Right lung (tissue), 10 donors: ENCODE measurements at places on chromosomes 16 and 17. TPM values are rescaled to one million over a fixed set of nuclear protein-coding genes. Genes with fewer than 3 reads are reported as not detected.

- DNase-seq = no peak
Measured at GRCh38 chr17:75531721-75532072, 6.2 kb downstream of the LLGL2 start.

Gene CLEC10A
- 4.8 TPM for polyA plus RNA-seq

DNA sequence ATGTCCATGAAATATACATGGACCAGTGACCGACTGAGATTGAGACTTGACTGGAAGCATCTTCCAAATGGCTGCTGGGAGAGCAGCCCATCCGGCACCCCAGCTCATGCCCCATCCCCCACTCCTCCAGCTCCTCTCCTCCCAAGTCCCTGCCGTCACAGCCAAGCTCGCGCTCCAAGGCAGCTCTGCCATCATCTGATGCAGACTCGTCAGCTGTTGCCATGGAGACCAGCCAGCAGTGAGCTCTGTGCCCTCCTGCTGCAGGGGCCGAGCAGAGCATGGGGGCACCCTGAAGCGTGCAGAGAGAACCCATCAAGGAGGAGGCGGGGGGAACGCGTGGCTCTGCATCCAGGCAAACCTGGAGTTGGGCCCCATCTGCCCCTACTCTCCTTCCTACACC lies 74.5 kb upstream of the TNRC6C start:
- peak; percentile 43 for DNase-seq

GRCh38 chr17:77363821-77364361 lies 223.1 kb downstream of the SEC14L1 start:
- no peak for DNase-seq

Gene CCL4L2
- 2.8 TPM for polyA plus RNA-seq

DNA sequence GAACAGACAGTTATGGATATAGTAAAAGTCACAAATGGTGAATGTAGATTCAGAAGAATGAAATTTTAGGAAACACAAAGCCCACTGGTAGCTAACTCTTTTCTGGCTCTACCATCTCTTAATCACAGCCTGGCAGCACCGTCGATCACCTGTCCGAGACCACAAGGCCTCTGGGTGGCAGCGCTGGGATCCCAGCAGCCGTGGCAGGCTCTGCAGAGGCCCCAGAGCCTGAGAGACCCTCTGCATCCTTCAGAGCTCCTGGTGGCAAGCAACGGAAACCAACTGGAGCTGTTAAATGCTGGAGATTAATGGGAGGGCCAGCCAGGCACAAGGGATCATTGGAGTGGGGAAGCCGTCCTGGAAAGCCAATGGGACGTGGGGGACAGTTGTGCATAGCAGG lies 26.3 kb downstream of the LAT start:
- no peak for DNase-seq

- DNase-seq = no peak
Measured at GRCh38 chr17:71910002-71910401, 210.8 kb upstream of the SOX9 start.

DNA sequence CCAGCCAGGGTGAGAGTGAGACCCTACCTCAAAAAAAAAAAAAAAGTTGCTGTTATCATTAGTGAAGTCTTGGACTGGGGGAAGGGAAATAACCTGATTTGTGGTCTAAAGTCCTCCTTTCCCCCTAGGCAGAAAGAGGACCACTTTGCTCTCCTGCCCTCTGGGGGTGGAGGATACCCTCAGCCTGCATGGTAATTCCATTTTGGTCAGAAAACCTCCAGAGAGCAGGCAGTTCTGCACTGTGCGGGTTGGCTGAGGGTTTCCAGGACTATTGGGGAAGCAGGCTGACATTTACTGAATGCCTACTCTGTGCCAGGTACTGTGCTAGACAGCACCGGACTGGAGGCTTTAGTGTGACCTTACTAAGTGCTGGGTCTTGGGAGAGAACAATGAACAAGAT lies 2.6 kb downstream of the ADAP2 start:
- DNase-seq = no peak

GRCh38 chr17:2852221-2852620 lies 56.0 kb downstream of the RAP1GAP2 start:
- no peak for DNase-seq

DNA sequence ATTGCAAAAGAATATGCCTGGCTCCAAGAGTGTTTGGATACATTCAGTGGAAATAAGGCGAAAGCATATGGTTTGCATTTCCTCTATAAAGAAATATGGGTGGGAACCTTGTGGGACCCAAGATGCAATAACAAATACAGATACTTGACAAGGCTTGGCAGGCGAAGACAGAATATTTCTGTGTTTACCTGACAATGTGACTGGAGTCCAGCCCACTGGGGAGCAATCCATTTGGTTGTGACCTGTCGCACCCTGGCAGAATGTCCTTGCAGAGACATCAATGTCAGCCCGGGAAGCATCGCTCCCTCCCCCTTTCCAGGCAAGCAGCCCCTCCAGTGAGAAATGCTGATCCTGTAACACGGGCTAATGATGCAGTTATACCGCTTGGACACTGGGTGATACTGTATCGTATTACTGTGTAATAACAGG lies 296.6 kb downstream of the MAF start:
- DNase-seq = peak; percentile 19

Gene TERB1
- polyA plus RNA-seq = 0.23 TPM

GRCh38 chr16:86300746-86301481 lies 209.4 kb upstream of the FOXF1 start:
- no peak for DNase-seq

DNA sequence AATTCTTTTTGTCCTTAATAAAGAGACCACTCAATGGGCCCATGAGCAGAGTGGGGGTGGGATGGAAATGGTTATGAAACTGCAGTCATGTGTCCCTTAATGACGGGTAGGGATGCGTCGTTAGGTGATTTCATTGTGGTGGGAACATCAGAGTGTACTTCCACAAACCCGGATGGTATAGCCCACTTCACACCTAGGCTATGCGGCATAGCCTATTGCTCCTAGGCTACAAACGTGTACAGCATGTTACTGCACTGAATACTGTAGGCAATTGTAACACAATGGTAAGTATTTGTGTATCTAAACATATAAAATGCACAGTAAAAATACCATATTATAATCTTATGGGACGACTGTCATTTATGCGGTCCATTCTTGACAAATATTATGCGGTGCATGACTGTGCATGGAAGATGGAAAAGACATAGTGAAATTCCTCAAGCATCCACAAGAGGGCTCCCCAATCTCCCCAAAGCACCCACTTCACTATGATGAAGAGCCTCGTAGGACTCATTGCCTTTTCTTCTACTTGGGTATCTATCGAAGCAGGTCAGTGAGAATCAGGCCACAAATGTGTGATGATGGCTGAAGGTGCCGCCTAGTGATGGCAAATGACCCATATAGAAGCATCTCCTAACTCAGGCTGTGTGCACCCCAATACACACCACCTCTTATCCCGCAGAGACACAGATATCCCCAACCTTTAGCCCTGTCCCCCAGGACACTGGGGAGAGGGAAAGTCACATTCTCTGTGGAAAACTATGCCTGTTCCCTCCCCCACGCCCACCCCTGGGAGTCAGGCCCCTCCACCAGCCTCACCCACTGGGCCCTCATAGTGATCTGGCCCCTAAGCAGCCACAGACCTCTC lies 43.5 kb downstream of the TBX21 start:
- no peak for DNase-seq

DNA sequence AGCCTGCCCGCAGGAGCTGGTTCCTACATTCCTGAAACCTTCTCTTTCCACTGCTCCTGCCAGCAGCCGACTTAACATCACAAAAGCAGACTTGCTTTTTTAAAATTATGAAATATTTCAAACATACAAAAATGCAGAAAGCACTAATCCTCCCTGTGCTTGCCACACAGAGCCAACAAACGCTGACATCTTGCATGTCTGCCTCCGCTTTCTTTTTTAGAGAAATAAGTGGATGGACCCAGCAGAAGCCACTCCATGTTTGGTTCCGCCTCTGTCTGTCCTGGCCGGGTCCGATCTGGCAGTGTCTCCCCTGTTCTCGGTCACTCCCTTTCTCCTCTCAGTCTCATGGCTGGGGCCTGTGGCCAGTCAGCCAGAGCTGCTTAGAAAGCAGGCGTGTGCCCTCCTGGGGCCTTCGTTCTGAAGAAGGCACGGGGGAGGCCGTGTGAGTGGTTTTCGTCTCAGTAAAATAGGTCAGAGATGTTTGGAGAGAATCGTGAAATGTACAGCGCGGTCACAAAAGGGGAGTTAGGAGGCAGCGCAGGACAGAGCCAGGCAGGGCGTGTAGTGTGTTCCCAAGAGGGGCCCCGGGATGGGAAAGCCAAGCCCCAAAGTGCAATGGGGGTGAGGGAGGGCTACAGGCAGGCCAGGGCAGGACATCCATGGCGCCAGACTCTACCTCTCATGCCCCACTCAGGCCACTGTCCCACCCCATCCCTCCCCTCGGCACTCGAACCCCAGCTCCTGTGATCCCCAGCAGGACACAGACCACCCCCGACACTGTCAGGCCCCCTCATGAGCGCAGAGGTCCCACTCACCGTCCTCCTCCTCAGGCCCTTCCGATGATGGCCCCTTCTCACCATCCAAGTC lies 23.2 kb downstream of the MXRA7 start:
- DNase-seq = no peak

- no peak for DNase-seq
Measured at GRCh38 chr17:76077584-76078110, 1.3 kb upstream of the ZACN start.

DNA sequence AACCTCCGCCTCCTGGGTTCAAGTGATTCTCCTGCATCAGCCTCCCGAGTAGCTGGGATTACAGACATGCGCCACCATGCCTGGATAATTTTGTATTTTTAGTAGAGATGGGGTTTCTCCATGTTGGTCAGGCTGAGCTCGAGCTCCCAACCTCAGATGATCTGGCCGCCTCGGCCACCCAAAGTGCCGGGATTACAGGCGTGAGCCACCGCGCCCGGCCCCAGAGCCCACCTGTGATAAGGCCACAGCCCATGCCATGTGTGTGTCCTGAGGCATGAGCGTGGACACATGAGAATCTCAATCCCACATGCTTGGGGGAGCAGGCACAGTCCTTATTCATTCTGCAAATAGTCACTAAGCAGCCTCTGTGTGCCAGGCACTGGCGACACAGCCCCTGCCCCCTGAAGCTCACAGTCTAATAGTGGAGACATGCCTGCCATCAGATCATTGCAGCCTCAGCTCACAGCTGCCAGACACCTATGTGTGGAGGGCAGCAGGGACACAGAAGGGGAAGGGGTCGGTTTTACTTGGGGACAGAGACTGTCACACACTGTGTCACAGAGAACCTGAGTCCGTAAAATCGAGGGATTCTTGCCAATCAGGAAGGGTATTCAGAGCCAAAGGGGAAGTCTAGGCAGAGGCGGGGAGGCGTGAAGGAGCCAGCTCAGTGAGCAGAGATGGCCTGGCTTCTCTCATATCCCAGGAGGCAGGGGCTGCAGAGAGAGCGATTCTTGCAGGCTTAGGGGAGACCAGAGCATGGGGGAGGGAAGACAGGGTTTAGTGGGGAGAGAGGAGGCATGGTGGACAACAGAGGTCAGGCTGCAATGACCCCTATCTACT lies 9.4 kb upstream of the ABCC3 start:
- no peak for DNase-seq

- no peak for DNase-seq
Measured at GRCh38 chr16:3182608-3183444, 5.2 kb upstream of the OR1F1 start.

DNA sequence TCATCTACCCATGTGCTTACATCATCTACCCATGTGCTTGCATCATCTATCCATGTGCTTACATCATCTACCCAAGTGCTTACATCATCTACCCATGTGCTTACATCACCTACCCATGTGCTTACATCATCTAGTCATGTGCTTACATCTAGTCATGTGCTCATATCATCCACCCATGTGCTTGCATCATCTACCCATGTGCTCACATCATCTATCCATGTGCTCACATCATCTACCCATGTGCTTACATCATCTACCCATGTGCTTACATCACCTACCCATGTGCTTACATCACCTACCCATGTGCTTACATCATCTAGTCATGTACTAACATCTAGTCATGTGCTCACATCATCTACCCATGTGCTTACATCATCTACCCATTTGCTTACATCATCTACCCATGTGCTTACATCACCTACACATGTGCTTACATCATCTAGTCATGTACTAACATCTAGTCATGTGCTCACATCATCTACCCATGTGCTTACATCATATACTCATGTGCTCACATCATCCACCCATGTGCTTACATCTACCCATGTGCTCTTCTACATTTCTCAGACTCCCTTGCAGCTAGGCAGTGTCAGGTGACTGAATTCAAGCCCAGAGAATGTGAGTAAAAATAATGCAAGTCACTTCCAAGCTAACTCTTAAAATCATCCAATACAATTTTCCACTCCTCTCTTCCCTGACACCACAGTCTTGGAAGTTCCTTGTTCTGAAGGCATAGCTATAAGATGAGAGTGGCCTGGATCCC lies 196.8 kb downstream of the CBLN1 start:
- no peak for DNase-seq

DNA sequence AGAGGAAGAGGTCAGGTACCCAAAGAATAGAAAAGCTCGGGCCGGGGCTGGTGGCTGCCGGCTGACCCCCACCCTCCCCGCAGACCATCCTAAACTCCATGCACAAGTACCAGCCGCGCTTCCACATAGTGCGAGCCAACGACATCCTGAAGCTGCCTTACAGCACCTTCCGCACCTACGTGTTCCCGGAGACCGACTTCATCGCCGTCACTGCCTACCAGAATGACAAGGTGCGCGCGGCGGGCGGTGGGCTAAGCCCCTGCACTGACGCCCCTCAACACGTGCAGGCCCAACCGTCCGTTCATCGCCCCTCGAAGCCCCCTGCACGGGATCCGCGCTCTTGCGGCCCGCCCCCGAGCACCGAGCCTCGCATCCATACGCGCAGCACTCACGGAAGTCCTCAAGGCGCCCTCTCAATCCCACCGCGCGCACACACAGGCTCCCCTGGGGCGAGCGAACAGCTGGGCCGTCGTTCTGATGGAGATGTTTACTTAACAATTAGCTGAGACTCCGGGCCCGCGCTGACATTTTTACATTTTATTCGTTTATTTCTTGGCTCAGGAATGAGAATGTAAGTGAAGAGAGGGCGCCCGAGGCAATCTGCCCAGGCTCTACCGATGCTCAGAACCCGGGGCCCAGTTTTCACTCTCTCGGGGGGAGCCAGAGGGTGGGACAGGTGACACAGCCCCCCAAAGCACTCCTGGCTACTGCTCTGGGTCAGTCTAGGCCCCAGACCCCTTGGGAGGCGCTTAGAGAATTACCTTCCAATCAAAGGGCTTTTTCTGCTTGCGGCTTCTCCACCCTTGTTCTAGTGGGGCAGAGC lies 3.5 kb downstream of the TBX2 start:
- DNase-seq = no peak

- no peak for DNase-seq
Measured at GRCh38 chr16:81798311-81799137, 19.4 kb downstream of the PLCG2 start.

GRCh38 chr17:65360961-65361552 lies 200.4 kb downstream of the AXIN2 start:
- no peak for DNase-seq

- no peak for DNase-seq
Measured at GRCh38 chr16:49621241-49622083, 234.4 kb downstream of the ZNF423 start.
